ENCODE measurements at places on chromosomes 5 and 9. TPM values are rescaled to one million over a fixed set of nuclear protein-coding genes. Genes with fewer than 3 reads are reported as not detected.

DNA sequence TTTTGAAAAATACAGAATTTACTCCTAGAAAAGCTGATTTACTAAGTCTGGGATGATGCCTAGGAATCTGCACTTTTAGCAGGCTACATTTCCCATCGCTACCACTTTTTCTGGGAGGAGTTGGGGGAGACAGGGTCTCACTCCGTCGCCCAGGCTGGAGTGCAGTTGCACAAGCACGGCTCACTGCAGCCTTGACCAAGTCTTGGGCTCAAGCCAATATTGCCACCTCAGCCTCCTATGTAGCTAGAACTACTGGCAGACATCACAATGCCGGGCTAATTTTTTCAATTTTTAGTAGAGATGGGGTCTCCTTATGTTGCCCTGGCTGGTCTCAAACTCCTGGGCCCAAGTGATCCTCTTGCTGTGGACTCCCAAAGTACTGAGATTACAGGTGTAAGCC lies 85.9 kb downstream of the NR6A1 start:
- DNase-seq: no peak

The PCDHB3 gene
- 1.6 TPM for polyA plus RNA-seq

The OTULINL gene
- polyA plus RNA-seq: 2.7 TPM

DNA sequence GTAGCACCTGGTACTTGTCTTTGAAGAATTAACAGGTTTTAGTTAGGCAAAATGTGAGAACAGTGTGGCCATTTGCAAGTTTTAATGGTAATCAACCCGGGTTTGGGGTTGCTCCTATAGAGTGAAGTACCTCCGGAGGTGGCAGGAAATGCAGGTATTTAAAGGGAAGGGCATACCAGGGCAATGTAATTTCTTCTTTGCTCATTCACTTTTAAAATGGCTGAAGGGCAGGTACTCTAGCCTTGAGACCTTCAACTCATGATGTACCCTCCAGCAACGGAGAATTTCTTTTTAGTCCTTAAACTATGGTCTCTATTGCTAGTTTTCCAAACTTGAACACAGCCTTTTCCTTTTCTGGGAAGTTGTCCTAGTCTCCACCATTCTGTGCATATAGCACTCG lies 1.3 kb upstream of the HSPA4 start:
- DNase-seq: no peak

The GPR151 gene
- not detected for polyA plus RNA-seq

DNA sequence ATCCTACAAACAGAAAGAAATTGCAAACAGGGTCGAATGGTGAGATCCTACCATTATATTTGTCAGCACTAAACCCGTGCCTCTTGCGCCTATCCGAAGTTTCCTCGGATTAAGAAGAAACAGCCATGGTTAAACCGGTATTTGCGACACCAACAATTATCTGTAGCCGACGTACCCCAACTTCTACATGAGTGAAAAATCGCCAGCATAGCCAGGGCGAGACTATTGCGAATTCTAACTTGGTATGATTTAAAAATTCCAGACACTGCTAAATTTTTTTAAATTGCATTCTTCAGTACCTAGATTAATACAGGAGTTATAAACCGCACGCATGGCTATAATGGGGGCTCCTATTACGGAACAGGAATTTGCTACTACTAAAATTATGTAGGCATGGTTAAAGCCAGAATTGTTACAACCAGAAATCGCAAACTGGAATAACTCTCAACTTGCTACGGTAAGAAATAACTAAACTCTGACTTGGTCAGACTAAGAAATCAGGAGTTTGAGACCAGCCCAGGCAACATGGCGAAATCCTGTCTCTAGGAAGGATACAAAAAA lies 25.3 kb upstream of the ANXA2R start:
- DNase-seq: peak; percentile 28

The OR1Q1 gene
- polyA plus RNA-seq: not detected

The SLCO6A1 gene
- 0.48 TPM for polyA plus RNA-seq

GRCh38 chr5:62042007-62042406 lies 264.0 kb upstream of the KIF2A start:
- DNase-seq: no peak

The ZNF883 gene
- polyA plus RNA-seq: 4.1 TPM

The PCDHB14 gene
- polyA plus RNA-seq: 6.3 TPM

The ANAPC2 gene
- 30.4 TPM for polyA plus RNA-seq

GRCh38 chr5:171521219-171521633 lies 101.8 kb downstream of the FGF18 start:
- no peak for DNase-seq
